Esophagus squamous epithelium (tissue), 5 donors: ENCODE measurements at places on chromosomes 3 and 15.

DNA sequence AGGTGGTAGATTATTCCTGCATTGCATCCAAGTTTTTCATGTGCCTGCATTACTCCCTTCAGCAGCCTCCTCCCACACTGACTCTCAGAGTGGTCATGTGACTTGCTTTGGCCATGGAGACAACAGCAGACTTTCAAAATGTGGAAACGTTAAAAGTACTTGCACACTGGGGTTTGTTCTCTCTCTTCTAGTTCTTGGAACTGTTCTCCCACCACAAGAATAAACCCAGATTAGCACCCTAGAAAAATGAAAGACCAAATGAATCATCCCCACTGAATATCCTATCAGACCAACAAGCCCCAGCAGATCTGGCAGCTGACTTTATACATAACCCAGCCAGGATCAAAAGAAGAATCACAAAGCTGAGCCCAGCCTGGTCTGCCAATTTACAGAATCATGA lies 398.5 kb downstream of the VPS13C start:
- DNase-seq, result no peak

DNA sequence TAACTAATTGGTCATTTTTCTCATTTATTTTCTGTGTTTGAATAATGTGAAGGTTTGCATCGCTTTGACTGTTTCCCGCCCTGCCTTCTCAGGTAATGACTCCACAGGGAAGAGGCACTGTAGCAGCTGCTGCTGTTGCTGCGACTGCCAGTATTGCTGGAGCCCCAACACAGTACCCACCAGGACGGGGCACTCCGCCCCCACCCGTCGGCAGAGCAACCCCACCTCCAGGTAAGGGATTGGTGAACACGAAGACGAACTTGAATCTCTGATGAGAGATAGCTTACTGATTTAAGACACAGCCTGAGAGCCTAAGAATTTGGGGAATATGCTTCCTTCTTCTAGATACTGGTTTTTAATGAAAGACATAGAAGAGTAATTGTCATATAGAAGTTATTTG lies 22.9 kb downstream of the SNRPN start:
- no peak for DNase-seq

- no peak for DNase-seq
Observed at GRCh38 chr15:45550436-45550835, 27.9 kb upstream of the SLC30A4 start.

DNA sequence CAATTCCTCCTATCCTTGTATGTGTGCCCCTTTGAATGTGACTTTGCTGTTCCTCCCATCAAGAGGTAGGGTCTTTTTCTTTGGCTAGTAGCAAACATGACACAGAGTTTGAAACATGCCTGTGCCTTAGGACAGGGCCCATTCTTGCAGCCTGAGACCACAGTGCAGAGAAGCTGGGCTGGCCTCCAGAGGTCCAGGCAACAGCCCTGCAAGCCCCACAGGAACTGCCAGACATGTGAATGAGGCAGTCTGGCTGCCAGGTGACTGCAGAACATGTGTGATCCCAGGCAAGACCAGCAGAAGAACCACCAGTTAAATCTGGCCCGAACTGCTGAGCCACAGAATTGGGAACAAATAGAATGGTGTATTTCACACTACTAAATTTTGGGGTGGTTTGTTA lies 1.2 kb upstream of the HGD start:
- no peak for DNase-seq

- DNase-seq, result no peak
Observed at GRCh38 chr3:32821686-32822296, 4.0 kb downstream of the TRIM71 start.

GRCh38 chr15:92921215-92922131 lies 21.3 kb downstream of the CHD2 start:
- no peak for DNase-seq

GRCh38 chr15:90710436-90711027 lies 6.6 kb upstream of the BLM start:
- DNase-seq, result no peak

DNA sequence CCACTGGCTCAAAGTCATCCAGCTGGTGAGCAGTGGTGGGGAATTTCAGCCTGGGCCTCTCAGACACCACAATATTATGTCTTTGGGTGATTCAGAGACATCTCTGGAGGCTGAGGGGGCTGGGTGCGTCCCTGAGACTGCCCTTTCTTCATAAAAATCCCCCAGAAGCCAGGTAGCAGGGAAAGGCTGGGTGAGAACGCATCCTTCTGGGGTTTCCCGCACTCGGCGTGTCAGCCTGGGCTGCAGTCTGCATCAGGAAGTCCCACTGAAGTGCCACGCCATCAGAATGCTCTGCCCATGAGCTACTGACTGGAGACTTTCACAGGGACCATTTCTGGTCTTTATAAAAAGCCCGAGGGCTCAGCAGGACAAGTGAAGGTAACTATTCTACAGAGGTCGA lies 148.8 kb upstream of the SLC6A11 start:
- no peak for DNase-seq

DNA sequence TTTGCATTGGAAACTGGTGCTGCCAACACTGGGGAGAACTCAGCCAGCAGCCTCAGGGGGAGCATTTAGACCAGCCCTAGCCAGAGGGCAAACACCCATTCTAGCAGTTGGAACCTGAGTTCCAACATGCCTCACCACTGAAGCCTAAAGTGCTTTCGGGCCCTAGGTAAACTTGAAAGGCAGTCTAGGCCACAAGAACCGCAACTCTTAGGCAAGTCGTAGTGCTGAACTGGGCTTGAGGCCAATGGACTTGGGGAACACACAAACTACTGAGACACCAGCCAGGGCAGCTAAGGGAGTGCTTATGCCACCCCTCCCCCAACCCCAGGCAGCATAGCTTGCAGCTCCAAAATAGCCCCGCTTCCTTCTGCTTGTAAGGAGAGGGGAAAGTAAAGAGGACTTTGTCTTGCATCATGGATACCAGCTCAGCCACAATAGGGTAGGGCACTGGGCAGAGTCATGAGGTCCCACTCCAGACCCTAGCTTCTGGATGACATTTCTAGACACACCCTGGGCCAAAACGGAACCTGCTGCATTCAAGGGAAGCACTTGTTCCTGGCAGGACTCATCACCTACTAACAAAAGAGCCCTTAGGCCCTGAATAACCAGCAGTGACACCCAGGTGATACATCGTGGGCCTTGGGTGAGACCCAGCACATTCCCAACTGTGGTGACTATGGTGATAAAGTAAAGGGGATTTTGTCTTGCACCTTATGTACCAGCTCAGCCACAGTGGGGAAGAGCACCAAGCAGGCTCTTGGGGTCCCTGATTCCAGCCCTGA lies 37.3 kb upstream of the TEX9 start:
- no peak for DNase-seq

GRCh38 chr15:42405863-42406482 lies 46.7 kb downstream of the CAPN3 start:
- DNase-seq, result no peak
